ENCODE measurements at places on chromosomes 12 and 14. TPM values are rescaled to one million over a fixed set of nuclear protein-coding genes. Genes with fewer than 3 reads are reported as not detected.

SSPN gene
- total RNA-seq, result 12.5 TPM

KRT86 gene
- not detected for total RNA-seq

KRT83 gene
- total RNA-seq, result not detected

RPL6 gene
- 1,076 TPM for total RNA-seq

DHRS7 gene
- total RNA-seq, result 82.6 TPM

TRIM9 gene
- 0.32 TPM for total RNA-seq

KCNC2 gene
- total RNA-seq, result not detected

RHEBL1 gene
- total RNA-seq, result 0.86 TPM

MAP1LC3B2 gene
- total RNA-seq, result 0.63 TPM

DEPDC4 gene
- total RNA-seq, result 0.13 TPM

GCH1 gene
- 3.9 TPM for total RNA-seq

TEX52 gene
- not detected for total RNA-seq

OVCH1 gene
- total RNA-seq, result 0.13 TPM

ARHGDIB gene
- 8.5 TPM for total RNA-seq

IL23A gene
- total RNA-seq, result not detected

ZNF84 gene
- total RNA-seq, result 30.0 TPM

ACVRL1 gene
- 114 TPM for total RNA-seq

CLEC2A gene
- total RNA-seq, result not detected

IKZF4 gene
- total RNA-seq, result 1.4 TPM

RERG gene
- not detected for total RNA-seq

UBC gene
- 1,496 TPM for total RNA-seq

KIAA0586 gene
- 13.2 TPM for total RNA-seq

TAS2R8 gene
- not detected for total RNA-seq

ANO4 gene
- total RNA-seq, result 6.6 TPM

GARIN6 gene
- total RNA-seq, result not detected

KCNMB4 gene
- 2.7 TPM for total RNA-seq

WNT5B gene
- 529 TPM for total RNA-seq

FIGNL2 gene
- 0.32 TPM for total RNA-seq

MYH7 gene
- total RNA-seq, result not detected

MBIP gene
- total RNA-seq, result 9.0 TPM

EIF2S3B gene
- 4.9 TPM for total RNA-seq

ARHGAP9 gene
- total RNA-seq, result not detected

DBX2 gene
- total RNA-seq, result not detected

RFX4 gene
- not detected for total RNA-seq

PIK3C2G gene
- total RNA-seq, result not detected

SLC7A7 gene
- 0.65 TPM for total RNA-seq

All from GM23248 (cell line).